ENCODE measurements at places on chromosomes 1 and 21.

DNA sequence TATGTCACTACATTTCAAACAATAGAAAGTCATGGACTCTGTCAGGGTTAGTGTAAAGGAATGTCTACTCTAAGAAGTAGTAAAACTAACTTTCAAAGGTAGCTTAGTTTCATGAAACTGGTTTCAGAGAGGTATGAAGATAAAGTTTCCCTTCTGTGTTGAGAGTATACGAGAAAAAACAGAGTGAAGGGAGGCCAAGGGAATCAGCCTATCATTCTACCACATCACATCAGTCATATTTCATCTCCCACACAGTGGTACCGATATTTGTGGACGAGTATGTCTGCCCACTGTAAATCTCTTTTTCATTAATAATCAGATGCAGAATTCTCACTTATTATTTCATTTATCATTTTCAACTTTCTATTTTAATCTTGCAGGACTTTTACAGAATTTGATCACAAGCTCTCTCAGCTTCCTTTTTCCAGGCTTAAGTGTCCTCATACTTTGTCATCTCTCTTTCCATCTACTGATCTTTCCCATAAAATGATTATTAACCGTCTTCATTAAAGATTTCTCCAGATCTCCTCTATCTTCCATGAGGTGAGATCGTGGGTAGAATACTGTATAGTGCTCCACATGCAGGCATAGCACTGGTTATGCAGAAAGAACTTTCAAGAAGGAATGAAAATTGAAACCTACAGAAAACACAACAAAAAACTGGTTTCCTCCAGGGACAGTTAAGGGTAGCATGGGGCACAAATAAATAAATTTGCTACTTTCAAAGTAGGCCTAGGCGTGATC lies 11.5 kb upstream of the IFI16 start:
- no peak for DNase-seq

DNA sequence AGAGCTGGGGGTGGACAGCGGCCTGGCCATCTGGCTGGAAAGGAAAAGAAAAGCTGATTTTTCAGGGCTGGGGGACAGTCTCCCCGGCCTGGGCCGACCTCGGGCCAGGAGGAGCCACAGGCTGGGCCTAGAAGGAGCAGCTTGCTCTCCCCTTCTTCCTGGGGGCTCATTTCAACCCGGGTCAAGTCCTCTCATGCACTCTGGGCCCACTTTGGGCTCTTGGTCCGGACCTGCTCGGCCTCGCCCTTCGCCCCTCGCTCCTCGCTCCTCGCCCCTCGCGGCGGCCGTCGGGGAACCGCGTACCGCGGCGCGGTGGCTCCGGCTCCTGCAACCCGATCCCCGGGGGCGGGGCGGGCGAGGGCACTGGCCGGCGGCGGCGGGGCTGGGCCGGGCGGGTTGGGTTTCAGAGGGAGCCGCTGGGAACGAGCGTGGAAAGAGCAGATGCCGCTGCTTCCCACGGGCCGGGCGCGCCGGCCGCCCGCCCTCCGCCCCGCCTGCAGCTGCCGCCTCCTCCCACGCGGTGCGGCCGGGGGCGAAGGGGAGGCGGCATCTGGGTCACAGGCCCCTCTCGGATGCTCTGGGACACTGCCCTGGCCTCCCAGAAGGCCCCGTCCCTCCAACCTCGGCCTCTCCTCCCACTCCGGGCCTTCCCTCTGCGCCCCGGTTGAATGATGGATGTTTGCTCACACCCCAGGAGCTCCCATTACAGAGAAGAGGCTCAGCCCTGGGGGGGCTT lies 6.6 kb downstream of the HEYL start:
- no peak for DNase-seq

DNA sequence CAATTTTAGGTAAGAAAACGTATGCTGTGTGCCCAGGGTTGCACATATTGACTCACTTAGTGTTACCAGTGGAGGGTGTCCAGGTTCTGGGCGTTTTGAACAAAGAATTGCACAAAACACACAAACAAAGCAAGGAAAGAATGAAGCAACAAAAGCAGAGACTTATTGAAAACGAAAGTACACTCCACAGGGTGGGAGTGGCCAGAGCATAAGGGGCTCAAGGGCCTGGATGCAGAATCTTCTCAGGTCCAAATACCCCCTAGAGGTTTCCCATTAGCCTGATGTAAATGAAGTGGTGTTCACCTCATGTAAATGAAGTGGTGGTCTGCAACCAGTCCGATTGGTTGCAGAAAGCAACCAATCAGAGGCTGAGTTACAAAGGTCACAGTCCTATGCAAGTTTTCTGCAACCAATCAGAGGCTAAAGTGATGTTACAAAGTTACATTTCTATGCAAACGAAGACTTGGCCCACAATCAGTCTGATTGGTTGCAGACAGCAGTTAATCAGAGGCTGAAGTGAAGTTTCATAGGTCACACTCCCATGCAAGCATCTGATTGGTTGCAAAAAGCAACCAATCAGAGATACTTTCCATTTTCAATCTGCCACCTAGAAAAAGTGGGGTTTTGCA lies 228.3 kb downstream of the ST6GALNAC3 start:
- no peak for DNase-seq

GRCh38 chr1:93219443-93219842 lies 38.9 kb downstream of the CCDC18 start:
- DNase-seq, result no peak

DNA sequence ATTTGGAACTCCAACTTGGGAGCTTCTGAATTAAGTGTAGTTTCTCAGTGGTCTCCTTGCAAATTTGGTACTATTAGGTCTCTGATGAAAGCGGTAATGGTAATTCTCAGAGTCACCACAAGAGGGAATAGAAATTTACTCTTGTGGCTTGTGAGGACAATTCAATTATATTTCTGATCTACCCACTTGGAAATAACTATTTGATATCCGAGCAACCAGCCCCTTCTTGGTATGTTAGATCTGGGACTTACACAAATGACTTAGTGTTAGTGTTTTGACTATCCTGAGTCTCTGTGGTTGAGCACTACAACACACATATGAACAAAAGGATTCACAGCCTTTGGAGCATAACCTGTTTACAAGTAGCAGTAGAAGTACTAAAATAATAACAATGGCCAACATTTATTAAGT lies 68.1 kb downstream of the RPS6KA1 start:
- DNase-seq, result no peak

DNA sequence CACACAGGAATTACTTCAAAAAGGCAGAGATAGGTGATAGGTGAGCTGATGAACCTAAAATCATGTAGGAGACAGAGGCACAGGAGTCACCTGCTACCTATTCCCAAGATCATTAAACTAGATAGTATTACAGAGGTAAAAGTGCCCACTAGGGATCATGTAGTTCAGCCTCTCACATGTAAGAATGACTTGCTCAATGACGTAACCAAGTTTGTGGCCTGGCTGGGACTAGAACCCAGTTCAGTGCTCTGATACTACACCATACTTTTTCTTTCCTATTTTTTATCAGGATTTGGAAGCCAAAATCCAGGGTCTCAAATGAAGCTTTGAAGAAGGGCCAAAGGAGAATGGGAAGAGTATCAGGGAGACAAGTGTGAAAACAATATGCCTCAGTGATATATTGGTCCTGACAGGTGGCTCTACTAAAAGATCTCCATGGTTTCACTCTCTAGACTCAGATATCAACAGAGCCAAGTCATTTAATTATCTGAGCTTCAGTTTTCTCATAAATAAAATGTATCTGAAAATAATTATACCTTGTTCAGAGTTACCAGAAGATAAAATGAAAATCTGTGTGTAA lies 87.3 kb upstream of the SLFNL1 start:
- DNase-seq, result no peak

DNA sequence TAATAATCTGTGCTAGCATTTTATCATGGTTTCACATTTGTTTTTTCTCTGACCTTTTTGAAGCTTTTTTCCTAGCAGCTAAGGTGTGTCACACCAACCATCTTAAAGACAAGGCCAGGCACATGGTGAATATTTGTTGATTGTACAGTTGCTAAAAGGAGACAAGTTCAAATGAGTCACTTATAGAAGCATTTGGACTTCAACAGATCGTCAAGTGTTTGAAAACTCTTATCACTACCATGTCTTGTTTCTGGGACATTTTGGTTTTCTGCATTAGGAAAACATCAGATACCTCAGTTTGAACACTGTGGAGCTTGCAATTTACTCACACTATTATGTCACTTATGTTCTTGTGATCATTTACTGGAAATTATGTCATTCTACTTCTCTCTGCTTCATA lies 407.3 kb downstream of the USP25 start:
- no peak for DNase-seq

GRCh38 chr1:227728059-227728891 lies 6.8 kb downstream of the JMJD4 start:
- no peak for DNase-seq

DNA sequence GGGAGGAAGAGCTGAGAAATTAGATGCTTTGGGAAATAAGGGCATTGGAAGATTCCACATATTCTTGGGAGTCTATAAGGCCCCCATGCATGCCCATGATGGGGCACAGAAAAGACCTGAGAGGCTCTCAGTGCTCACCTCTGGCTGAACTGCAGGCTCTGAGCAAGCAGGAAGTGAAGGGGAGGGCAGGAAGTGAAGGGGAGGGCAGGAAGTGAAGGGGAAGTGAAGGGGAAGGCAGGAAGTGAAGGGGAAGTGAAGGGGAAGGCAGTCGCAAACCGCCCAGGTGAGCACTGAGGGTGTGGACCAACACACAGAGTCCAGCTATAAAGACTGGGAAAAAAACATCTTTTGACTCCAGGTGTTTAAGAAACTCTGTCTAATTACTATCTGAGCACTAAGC lies 3.5 kb downstream of the KRTAP10-9 start:
- DNase-seq, result no peak

- no peak for DNase-seq
Observed at GRCh38 chr1:243325305-243325890, 69.6 kb downstream of the SDCCAG8 start.

DNA sequence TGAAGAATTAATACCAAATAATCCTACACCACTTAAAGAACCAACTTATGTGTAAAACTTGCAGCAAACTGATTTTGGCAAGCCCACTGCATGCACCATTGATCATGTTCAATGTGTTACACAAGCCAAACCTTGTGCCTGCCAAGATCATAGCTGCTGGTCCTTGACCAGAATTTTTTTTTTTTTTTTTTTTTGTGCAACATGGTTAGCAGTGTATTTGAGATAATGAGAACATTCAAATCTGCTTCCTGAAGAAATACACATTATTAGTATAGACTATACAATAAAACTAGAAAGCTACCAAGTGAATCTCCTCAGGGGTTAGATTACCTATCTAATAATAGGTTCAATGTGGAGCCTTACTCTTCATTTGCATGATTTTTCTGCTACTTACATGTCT lies 421.0 kb downstream of the MRPL39 start:
- peak; percentile 0 for DNase-seq

GRCh38 chr1:53073868-53074311 lies 11.9 kb downstream of the PODN start:
- no peak for DNase-seq

DNA sequence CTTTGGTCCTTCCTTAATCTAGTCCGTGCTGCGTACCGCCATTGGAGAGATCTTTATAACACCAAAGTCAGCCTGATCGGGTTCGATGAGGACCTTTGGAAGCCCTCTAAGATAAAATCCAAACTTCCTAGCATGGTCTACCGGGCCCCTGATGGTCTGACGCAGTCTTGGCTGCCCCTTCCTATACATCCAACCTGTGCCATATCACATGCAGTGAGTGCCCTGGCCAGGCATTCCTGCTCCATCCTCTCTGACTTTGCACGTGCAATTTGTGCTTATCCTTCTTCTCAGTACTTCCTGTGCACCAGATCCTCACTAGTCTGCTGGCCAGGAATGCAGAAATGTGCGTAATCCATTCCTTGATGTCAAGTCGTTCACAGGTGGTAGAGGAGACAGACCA lies 45.6 kb downstream of the CFAP57 start:
- no peak for DNase-seq

DNA sequence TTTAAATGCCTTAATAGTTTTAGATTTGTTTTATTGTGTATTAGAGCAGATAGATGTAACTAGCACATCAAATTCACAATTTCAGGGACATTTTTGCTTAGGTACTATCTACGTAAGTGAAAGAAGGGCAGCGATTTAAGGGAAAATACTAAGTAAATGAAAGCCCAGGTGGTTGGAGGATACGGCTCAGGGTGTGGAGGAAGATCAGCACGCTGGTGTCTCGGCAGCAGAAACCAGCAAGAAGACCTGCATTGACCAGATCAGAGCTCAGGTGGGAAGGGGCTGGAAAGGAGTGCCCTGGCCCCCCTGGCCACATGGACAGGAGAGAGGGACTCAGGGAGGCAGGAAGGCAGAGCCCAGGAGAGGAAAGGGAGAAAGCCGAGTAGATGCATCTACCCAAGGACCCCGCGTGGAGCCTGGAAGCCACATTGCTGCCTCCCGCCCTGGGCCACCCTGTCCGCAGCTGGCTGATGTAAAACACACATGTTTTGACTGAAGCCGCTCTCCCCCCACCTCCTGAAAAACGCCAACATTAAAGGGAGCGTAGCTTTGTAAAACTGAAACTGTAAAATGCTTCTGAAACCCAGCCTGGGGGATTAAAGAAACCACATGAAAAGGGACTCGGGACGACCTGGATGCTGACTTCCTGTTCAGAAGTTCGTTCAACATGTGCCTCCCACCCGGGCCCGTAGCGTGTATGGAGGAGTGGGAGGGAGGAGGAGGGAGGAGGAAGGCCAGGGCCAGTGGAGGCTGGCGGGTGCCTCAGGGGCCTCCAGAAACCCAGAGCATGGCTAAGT lies 72.6 kb upstream of the TARDBP start:
- no peak for DNase-seq

- no peak for DNase-seq
Observed at GRCh38 chr1:99674115-99675064, 28.5 kb downstream of the PALMD start.

DNA sequence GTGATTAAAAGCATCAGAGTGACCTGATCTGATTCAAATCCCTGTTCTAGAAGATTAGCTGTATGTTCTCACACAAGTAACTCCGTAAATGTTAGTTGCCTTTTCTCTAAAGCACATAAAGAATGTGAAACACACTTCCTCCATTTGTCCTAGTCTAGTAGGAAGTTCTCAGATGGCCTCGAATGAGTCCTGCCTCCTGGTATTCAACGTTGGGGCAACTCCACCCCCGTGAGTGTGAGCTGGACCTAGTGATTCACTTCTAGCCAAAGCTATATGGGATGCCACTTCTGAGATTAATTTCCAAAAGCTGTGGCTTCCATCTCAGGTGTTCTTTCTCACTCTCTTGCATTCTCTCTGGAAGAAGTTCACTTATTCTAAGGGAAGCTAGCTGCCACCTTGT lies 267.6 kb downstream of the GPATCH2 start:
- no peak for DNase-seq

GRCh38 chr1:162062542-162063015 lies 6.9 kb upstream of the NOS1AP start:
- no peak for DNase-seq

GRCh38 chr1:154352581-154353459 lies 27.5 kb downstream of the ATP8B2 start:
- no peak for DNase-seq

- DNase-seq, result no peak
Observed at GRCh38 chr1:39335216-39335615, 130.7 kb downstream of the MACF1 start.
